RWPE2 (cell line): ENCODE measurements at places on chromosomes 4 and X.

GRCh38 chr4:163343604-163344146 is at the start of gene NPY5R:
NPY5R (plus strand) TSS chr4:163343892; CDS start chr4:163350274, 6,382 bp downstream.
- no peak within 1 kb of the TSS for H3K4me3 ChIP-seq
- H3K4me1 ChIP-seq: no peaks in the 10 kb centered on the region
- peaks cover 61% of the 10 kb centered on the region for H3K27me3 ChIP-seq
- no peaks in the 10 kb centered on the region for H3K36me3 ChIP-seq

GRCh38 chr4:139153411-139154133 is 23.4 kb downstream of the ELF2 start:
- H3K27me3 ChIP-seq: no peaks in the 10 kb centered on the region
- H3K4me1 ChIP-seq: no peaks in the 10 kb centered on the region
- no peak overlapping the region for H3K4me3 ChIP-seq
- no peak overlapping the region for H3K27ac ChIP-seq

DNA sequence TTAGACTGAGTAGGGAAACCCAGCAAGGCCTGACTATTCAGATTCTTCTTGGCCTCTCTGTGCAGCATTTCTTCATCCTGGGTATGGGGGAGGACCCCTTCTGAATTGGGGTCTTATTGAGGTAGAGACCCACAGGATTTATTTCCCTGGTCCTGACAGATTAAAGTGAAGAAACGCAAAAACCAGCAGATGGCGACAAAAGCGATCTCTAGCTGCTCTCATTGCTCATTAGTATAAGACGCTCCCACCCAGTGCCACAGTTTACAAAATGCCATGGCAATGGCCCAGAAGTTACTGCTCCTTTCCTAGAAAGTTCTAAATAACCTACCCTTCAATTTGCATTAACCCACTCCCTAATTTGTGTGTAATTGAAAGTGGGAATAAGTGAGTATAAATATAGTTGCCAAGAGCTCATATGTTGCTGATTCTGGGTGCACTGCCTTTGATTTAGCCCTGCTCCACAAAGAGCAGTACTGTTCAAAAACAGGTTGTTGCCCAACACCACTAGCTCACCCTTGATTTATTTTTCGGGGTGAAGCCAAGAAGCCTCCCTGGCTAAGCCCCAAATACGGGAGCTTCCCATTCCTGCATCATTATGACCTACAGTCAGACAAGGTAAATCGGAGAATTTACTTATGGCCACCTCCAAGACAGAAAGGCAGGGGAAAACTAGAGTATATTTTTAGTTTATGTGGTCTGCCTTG is 3.7 kb upstream of the BEX4 start:
- no peak overlapping the region for H3K4me3 ChIP-seq
- no peaks in the 10 kb centered on the region for H3K4me1 ChIP-seq
- H3K27me3 ChIP-seq: no peaks in the 10 kb centered on the region

- H3K36me3 ChIP-seq: no peaks in the 10 kb centered on the region
- H3K4me1 ChIP-seq: no peaks in the 10 kb centered on the region
- no peak overlapping the region for H3K4me3 ChIP-seq
- no peaks in the 10 kb centered on the region for H3K27me3 ChIP-seq
Measured at GRCh38 chr4:4755306-4755705, 104.2 kb upstream of the MSX1 start.

GRCh38 chrX:135295238-135295943 is 13.9 kb upstream of the ETDC start:
- no peak overlapping the region for H3K4me3 ChIP-seq
- no peaks in the 10 kb centered on the region for H3K27me3 ChIP-seq
- no peak for DNase-seq

GRCh38 chr4:8101213-8102075 is 57.2 kb downstream of the ABLIM2 start:
- peak; percentile 96 for DNase-seq
- no peak overlapping the region for H3K4me3 ChIP-seq
- H3K27ac ChIP-seq: peak overlapping the region; percentile 63
- peaks cover 9% of the 10 kb centered on the region for H3K4me1 ChIP-seq
- H3K36me3 ChIP-seq: no peaks in the 10 kb centered on the region

DNA sequence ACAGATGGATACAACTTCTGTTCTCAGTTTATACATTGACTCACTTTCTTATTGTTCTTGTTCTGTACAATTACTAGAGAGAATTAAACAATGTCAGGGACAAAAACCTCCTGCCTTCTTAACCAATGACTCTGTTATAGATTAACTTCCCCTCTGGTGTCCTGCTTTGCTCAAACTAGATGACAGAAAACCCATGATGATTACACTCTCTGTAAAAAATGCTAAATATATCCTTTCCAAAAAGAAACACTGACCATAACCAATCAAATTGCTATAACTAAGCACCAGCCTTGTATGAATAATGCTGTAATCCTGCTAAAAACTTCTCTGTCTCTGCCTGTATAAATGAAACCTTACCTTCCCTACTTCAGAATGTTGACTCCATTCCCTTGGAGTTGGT is 29.8 kb upstream of the IL13RA2 start:
- H3K4me3 ChIP-seq: no peak overlapping the region
- H3K4me1 ChIP-seq: no peaks in the 10 kb centered on the region
- DNase-seq: no peak

DNA sequence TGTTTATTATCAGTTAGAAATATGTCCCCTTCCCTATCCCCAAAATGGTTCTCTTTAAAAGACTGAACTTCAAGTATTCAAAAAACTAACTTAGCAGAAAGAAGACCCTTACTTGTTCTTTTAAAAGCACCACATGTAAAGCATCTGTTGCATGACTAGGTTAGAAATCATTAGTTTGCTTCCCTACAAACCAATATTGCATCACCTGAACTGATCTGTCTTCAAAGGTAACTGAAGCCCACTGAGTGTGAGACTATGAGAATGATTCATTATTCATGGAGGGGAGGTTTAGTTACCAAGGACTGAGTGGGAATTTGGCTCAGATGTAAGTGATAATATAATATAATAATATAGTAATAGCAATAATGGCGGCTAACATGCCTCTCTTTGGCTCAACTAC is 231.7 kb downstream of the SPRY1 start:
- H3K4me1 ChIP-seq: peaks cover 7% of the 10 kb centered on the region
- no peak overlapping the region for H3K27ac ChIP-seq
- no peaks in the 10 kb centered on the region for H3K36me3 ChIP-seq
- no peaks in the 10 kb centered on the region for H3K27me3 ChIP-seq

DNA sequence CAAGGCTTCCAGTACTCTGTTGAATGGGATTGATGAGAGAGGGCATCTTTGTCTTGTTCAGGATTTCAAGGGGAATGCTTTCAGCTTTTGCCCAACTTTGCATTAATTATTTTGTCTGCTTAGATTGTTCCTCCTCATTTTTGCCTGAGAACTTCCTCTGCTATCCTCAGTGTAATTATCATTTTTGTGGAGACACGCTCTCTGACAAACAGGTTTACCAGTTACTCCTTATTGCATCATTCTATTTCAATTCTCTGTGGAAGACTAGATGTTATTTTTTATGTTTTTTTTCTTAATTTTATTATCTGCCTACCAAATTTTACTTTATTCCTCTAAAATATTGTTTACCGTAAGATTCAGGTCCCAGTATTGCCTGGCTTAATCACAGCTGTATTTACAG is 349.2 kb downstream of the ADGRL3 start:
- H3K4me3 ChIP-seq: no peak overlapping the region
- no peaks in the 10 kb centered on the region for H3K36me3 ChIP-seq
- H3K4me1 ChIP-seq: no peaks in the 10 kb centered on the region

GRCh38 chrX:40479777-40480318 is 100.9 kb upstream of the ATP6AP2 start:
- no peak overlapping the region for H3K27ac ChIP-seq
- H3K4me1 ChIP-seq: no peaks in the 10 kb centered on the region
- H3K27me3 ChIP-seq: no peaks in the 10 kb centered on the region
- no peak overlapping the region for H3K4me3 ChIP-seq
- no peak for DNase-seq
- no peaks in the 10 kb centered on the region for H3K36me3 ChIP-seq

GRCh38 chrX:154486052-154486395 is 391 bp downstream of the UBL4A start:
- H3K4me1 ChIP-seq: no peaks in the 10 kb centered on the region
- H3K36me3 ChIP-seq: peaks cover 32% of the 10 kb centered on the region
- peak overlapping the region; percentile 80 for H3K27ac ChIP-seq
- peak; percentile 38 for DNase-seq
- no peaks in the 10 kb centered on the region for H3K27me3 ChIP-seq

DNA sequence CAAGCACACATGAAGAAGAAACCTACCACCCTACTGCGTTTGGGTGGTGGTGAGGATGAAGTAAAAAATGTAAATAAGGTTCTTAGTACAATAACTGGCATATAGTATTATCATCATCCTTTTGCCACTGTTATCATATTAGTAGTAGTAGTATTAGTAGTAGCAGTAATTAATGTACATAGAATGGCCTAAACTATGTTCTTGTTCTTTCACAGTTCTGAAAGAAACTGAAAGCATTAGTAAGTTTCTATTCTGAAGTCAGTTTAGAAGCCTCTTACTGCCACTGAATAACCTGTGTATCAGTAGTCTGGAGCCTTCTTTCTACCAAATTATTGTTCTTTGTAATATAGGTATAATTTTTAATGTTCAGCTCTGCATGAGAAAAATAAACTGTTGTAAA is 21.0 kb downstream of the COL4A6 start:
- H3K4me3 ChIP-seq: no peak overlapping the region
- no peak for DNase-seq
- H3K27ac ChIP-seq: no peak overlapping the region

DNA sequence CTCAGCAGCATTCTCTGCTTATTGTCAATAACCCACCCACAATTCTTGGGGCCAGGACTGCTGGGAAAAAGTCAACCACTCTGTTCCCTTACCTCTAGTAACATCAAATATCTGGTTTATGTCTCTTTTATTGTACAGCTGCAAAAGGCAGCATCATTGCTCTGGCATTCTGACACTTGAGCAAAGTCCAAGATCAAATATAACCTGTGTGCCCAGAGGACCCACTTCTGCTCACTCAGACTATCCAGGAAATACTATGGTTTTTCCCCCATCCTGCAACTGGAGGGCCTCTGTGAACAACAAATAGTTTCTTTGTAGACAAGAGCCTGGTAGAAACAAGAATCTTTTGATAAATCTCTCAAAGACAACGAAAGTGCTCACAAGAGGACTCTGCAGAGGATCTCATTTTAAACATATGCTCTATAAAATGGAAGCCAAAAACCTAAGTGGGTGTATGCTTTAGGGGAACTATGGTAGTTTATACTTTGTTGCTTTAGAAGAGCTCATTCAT is 154.7 kb downstream of the RAB28 start:
- no peaks in the 10 kb centered on the region for H3K4me1 ChIP-seq
- H3K27ac ChIP-seq: no peak overlapping the region
- no peaks in the 10 kb centered on the region for H3K36me3 ChIP-seq
- no peaks in the 10 kb centered on the region for H3K27me3 ChIP-seq

GRCh38 chrX:2705046-2705832 is 14.1 kb downstream of the CD99 start:
- peak overlapping the region; percentile 99 for H3K27ac ChIP-seq
- H3K4me3 ChIP-seq: no peak overlapping the region
- no peaks in the 10 kb centered on the region for H3K27me3 ChIP-seq
- H3K4me1 ChIP-seq: peaks cover 83% of the 10 kb centered on the region

- no peaks in the 10 kb centered on the region for H3K4me1 ChIP-seq
- no peaks in the 10 kb centered on the region for H3K27me3 ChIP-seq
- no peak for DNase-seq
- H3K36me3 ChIP-seq: no peaks in the 10 kb centered on the region
Measured at GRCh38 chr4:173264684-173265185, 69.4 kb downstream of the HMGB2 start.

DNA sequence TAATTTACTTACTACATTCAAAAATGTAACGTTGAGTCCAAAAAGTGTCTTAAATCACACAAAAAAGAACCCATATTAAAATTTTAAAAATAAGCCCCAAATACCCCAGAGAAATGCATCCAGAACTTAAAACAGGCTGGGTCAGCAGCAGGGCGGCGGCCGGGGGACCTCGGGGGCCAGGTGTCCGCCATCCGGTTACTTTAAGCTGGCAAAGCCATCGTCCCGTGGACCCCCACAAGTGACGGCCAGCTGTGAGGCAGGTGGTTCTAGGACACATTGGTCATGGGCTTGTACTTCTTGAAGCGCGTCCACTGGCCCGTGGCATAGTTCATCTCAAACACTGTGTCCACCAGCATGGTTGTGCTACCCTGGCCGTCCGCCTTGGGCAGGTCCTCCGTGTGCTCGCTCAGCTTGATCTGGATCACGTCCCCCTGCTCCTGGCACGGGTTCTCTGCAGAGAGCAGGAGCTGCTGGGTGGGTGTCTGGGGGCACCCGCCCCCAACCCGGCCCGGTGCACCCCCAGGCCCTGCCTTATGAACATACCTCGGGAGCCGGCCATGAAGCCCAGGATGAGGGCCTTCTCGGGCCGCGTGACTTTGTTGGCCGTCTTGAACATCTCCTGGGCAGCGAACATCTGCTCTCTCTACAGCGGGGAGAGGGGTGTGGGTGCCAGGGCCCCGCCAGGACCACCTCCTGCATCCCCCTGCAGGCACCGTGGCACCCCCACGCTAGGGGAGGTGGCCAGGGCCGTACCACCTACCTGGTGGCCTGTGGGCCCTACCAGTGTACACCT is 25.5 kb downstream of the NELFA start:
- no peaks in the 10 kb centered on the region for H3K27me3 ChIP-seq
- DNase-seq: no peak
- H3K4me3 ChIP-seq: no peak overlapping the region

DNA sequence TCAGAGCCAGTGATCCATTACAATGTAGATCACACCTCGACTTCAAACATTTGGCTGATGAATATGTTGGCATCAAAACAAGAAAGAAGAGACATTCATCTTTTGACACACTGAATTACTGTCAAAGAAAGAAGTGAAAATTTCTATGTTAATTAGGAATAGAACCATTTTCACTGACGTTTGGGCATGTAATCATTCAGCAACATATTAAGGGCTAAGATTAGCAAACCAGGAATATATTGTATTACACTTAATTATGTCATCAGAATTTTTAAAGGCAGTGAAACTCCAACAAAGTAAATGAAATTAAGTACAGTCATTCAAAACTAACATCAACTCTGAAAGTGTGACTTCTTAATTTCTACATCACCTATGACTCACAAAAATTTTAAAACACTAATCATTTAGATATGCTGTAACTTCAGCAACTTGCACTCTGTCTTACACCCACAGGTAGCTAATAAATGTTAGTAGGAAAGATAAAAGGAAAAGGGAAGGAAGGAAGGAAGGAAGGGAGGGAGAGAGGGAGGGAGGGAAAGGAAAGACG is 1.4 kb upstream of the SMR3A start:
- no peak overlapping the region for H3K27ac ChIP-seq
- no peaks in the 10 kb centered on the region for H3K27me3 ChIP-seq
- no peak overlapping the region for H3K4me3 ChIP-seq
- no peaks in the 10 kb centered on the region for H3K36me3 ChIP-seq

DNA sequence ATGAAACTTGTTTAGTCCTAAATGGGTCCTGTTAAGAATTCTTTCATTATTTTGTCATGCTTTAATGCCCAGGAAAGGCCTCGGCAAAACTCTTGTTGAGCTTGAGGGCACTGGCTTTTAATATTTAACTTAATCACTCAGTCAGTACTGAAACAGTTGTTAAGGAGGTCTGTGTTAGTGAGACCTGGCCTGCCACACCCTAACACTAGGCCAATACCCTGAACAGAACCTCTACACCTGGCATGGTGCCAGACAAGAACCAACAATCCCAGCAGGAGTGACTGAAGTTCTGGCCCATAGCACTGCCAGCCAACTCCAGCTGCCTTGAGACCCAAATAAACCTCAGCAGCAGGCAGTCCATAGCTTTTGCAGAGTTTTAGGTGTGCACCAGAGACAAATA is 85.7 kb upstream of the ITM2A start:
- H3K4me1 ChIP-seq: no peaks in the 10 kb centered on the region
- DNase-seq: no peak
- H3K36me3 ChIP-seq: no peaks in the 10 kb centered on the region
- H3K27ac ChIP-seq: no peak overlapping the region
- H3K4me3 ChIP-seq: no peak overlapping the region
